Hematopoietic multipotent progenitor cell treated with erythropoietin and hydrocortisone succinate and interleukin-3 and kit ligand, for 6 days (in vitro differentiated cells): ENCODE measurements at places on chromosomes 6 and 20.

- peak; percentile 69 for DNase-seq
Measured at GRCh38 chr6:149060985-149061760, 256.3 kb upstream of the TAB2 start.

DNA sequence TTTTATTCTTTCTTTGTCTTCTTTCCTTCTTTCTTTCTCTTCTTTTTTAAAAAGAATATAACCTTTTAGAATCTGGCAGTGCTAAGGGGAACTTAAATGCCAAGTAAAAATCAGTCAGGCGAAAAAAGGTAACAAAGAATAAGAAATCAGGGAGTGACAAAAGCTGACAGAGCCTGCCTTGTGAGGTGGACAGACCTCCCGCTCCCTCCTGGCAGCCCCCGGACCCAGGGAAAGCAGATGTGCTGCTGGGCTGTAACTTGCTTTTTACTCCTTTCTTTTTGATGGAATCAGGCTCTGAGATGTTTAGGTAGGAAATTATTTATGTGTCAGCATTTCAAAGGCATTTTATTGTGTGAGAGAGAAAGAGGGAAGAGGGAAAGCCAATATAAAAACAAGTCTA, 95.5 kb upstream of the TRAF3IP2 start:
- no peak for DNase-seq

- DNase-seq, result no peak
Measured at GRCh38 chr6:132368916-132369481, 32.3 kb downstream of the MOXD1 start.

DNA sequence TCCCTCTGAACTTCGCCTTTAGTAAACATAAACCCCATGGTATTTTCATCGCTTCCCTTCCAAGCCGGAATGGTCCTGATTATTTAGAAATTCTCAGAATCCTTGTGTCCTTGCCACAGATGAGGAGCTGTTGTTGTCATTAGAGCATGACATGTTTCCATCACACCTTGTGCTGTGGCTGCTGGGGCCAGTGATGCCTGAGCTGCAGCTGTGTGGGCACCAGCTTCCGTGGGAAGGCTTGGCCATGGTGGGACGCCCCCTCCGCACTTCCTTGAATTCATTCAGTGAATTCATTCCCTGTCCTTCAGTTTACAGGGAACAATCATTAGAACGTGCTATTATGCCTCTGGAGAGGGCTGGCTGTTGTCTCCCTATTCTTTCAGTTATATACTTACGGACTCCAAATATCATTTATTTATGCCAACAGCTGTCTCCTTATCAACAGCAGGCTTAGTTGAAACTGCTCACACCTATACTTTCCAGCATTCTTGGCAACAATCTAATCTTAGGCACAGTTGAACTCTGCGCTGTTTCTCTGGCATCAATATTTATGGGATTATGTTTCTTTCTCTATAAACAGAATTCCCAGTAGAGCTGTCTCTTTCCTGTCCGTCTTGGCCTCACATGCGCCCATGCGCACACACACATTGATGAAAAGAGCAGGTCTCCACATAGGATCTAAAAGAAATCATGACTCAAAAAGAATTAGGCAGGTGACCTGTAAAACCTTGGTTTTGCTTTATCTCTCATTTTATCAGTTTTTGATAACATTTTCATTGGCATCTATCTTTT, 9.0 kb downstream of the ADGRF1 start:
- DNase-seq, result no peak

- DNase-seq, result no peak
Measured at GRCh38 chr20:53487461-53488200, 106.0 kb downstream of the ZNF217 start.

- DNase-seq, result no peak
Measured at GRCh38 chr6:137869549-137870307, 2.7 kb downstream of the TNFAIP3 start.

DNA sequence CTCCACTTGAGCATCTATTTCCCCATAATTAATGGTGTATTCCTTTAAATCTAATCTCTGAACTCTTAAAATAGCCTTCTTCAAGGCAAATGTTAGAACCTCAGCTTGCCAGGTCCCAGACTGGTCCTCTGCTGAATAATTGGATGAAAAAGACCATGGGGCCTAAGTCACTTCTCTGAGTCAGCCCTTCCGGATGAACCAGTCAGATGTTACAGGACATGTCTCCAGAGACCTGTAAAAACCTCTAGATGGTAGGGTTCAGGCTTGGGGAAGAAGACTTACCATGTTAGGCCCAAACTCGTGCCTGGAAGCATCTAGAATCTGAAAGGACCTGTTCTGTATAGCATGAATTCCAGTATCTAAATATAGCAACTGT, 97.3 kb downstream of the CDKAL1 start:
- no peak for DNase-seq

DNA sequence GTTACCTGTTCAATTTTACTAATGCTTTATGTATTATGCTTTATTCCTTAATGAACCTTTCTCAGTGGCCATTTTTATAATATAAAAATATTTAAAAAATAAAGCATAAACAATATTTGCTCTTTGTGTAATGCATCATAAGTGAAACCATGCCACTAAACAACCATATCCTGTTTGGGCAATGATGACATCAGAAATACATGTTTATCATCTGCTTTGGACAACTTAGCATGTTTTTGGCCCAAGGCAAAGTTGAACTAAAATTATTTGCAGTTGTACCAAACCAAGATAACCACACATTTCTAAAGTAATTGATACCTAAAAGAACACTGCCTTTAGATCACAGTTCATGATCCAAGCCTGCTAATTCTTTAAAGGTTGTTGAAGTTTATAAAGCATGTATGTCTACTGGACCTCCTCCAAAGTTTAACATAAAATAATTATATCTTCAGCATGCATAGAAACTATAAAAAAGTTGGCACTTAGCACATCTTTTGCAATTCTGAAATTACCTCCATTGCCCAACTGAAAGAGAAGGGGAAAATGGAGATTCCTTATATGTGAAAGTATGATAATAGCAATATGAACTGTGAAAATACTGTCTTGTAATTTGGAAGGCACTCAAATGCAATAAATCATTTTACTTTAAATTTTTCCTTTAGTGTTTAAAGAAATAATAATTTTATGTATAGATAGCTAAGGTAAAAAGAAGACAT, 325.6 kb upstream of the RUNX2 start:
- no peak for DNase-seq

GRCh38 chr20:32482442-32483261, 102.5 kb downstream of the NOL4L start:
- peak; percentile 51 for DNase-seq

DNA sequence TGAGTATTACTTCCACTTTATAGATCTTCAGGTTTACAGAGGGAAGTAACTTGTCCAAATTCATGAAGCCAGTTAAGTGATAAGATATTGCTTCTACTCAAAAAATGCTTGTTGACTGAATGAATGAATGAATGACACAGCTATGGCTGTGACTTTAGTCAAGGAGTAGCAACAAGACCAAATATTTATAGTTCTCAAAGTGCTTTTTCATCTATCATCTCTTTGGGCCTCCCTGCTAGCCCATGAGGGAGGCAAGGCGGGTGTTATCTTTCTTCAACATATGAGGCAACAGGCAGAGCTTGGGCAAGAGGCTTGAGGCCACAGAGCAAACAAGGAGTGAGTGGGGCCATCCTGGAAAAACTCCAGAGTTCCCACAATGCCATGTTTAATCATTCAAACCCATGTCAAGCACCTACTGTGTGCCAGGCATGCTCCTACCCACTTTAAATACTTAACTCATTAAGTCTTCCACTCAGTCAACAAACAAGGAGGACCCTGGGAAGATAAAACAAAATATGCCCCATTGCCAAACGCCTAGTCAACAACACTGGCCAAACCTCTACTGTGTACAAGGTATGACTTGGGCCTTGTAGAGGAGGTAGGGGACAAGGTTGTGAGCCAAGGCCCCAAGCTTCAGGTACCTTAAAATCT, 15.9 kb downstream of the BCL2L1 start:
- peak; percentile 94 for DNase-seq

DNA sequence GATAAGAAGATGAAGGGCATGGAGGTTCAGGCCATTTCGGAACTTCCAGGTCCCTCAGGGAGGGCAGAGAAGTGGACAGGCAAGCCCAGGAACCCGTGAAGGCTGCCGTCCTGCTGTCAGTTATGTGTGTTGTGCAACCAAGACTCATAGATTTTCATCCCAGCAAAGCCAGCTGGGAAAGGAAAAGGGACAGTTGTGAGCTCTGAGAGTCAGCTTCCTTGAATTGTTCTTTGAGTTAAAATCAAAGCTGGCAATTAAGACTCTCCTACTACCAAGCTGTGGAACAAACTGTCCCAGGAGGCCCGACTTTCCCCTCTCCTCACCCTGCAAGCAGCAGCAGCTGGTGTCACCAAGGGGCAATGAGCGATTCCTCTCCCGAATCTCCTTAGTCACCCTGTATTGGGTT, 46.3 kb upstream of the IYD start:
- no peak for DNase-seq

DNA sequence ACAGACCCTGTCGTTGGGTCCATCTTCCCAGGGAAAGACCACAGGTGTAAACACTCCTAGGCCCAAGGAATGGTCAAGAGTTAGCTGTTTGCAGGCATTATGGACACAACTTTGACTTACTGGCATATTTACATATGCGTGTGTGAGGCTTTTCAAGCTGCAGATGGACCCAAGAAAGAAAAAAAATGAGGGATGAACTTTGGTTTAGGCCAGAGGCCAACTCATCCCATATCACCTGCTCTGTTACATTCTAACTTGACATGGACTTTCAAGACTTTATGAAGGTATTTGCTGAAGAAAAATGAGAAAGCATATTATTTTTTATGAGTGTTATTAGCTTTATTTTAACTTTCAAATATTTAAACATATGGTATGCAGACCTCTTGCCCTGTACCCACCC, 6.9 kb downstream of the COL19A1 start:
- DNase-seq, result no peak

GRCh38 chr6:101429270-101429669, 35.8 kb downstream of the GRIK2 start:
- DNase-seq, result no peak

- DNase-seq, result no peak
Measured at GRCh38 chr20:35006009-35006408, 50.3 kb downstream of the MYH7B start.

- DNase-seq, result no peak
Measured at GRCh38 chr6:102749210-102749971, 1355.9 kb downstream of the GRIK2 start.

DNA sequence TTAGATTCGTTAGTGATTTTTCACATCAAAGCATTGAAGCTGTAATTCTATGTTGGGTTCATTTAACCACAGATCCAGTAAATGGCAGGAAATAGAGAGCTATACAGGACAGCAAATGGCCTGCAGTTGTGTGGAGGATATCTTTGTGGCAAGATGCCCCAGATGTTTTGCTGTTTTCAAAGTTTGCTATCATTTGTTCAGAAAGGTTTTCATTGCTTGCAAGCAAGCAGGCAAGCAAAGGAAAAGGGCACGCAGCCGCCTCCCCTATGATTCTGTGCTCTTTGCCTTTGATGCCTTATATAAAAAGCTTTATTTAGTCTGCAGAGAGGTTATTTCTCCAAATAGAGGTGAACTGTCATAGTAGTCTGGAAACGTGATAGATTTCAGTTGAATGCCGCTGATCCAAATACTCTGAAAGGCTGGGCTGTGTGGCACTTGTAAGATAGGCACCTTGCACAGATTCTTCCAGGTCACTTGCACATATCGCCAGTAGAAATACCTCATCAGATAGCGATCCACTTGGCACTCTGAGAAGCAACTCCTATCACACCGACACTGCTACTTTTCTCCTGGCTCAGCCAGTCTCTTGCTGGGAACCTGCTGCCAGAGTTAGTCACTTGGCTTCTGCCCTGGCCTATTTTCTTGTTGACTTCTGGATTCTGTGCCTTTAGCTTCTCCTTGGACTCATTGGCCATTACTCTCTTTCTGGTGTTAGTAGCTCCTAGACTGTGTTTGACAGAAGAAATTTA, 66.4 kb downstream of the UTRN start:
- DNase-seq, result peak; percentile 63
